Activated T-cell treated with anti-CD3 and anti-CD28 coated beads, Interleukin-2, amount 50 U/mL, for 48 hours (primary cell): ENCODE measurements at places on chromosomes 2 and 18.
A peak's percentile ranks its signal among the peaks of the same experiment; 100 is the strongest.

DNA sequence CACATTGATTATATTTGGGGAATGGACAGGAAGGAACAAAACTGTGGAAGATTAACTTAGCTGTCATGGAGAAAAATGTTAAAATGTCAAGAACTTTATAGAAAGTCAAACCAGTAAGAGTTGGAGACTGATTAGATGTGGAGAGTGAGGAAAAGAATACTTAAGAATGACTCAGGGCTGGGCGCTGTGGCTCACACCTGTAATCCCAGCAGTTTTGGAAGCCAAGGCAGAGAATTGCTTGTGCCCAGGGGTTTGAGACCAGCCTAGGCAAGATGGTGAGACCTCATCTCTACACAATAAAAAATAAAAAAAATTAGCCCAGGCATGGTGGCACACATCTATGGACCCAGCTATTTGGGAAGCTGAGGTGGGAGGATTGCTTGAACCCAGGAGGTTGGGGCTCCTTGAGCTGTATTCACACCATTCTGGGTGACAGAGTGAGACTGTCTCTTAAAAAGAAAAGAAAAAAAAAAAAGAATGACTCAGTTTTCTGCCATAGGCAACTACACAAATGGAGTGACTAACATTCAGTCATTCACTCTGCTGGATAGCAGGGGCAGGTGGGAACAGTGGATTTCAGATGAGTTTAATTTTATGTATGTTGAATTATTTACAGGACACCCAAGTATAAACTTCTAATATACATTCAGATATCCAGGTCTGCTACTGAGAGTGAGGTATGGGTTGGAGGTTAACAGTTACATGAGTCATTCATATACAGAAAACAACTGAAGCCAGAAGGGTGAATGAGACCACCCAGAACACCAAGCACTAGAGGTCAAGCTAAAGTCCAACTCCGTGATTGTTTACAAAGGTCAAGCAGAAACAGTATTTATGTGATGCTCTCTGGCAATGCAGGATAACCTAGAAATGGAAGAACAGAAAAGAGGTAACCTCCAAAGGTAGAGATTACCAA, 33.9 kb downstream of the ORC2 start:
- DNase-seq = no peak

DNA sequence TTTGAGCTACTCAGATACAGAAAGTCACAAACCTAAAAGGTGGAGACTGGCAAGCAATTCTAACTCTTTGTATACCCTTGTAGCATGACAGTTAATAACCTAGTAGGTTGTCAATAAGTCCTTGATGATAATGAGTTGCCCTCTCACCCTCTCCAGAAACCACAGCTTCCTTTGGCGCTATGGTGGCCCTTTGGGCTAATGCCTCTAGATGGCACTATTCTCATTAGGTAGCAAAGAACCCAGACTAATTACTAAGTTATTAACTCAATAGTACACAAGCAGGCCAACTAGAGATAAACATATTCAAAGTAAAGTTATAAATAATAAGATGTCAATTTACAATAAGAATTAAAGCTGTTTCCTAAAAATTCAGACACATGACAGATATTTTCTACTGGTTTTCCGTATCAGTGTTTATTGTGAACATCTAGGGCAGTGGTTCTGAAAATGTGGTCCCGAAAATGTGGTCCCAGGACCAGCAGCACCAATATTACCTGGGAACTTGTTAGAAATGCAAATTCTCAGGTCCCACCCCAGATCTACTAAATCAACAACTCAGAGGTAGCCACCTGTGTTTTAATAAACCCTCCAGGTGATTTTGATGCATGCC, 41.1 kb downstream of the LDAH start:
- peak; percentile 29 for DNase-seq

DNA sequence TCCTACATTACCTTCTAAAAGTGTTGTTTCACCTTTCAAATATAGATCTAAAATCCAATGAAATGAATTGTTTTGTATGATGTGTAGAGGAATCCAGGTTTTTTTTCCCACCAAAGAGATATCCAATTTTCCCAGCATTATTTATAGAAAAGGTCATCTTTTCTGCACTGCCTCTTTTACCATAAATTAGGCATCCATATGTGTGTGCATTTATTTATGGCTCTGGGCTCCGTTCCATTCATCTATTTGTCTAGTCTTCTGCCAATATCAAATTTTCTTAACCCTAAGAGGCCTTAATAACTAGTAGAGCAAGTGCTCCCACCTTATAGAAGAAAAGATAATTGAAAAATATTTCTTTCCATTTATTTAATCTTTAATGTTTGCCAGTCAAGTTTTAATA, 88.3 kb downstream of the ATAD2B start:
- DNase-seq = no peak

GRCh38 chr2:138620431-138620830, 118.9 kb downstream of the SPOPL start:
- DNase-seq = no peak

DNA sequence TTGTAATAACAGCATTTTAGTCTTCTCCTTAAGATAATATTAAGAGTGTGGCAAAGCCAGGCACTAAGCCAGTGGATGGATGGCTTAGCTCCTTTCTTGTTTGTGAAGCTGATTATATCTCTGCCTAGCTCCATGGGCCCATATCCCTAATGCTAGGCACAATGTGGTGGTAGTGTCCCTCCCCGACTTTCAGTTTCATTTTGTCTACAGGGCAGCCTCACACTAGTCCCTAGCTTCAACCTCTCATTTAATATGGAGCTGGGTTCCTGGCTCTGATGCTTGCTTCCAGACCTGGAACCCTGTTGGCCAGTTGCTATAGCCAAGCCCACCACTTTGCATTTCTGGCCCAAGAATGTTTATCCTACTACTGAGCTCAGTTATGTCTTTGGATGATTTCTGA, 437.0 kb upstream of the MEIS1 start:
- no peak for DNase-seq

GRCh38 chr2:150110548-150110947, 376.9 kb downstream of the RND3 start:
- no peak for DNase-seq

- no peak for DNase-seq
These were observed 256.0 kb downstream of the EIPR1 start for GRCh38 chr2:3121601-3122000.

- no peak for DNase-seq
These were observed 759 bp upstream of the ACTR1B start for GRCh38 chr2:97664636-97664970.

- DNase-seq = no peak
These were observed 14.5 kb downstream of the PTMA start for GRCh38 chr2:231722721-231723307.

GRCh38 chr2:133680343-133681049, 112.2 kb upstream of the NCKAP5 start:
- DNase-seq = no peak
